Activated T-cell treated with anti-CD3 and anti-CD28 coated beads for 4 hours (primary cell): ENCODE measurements at places on chromosomes 2 and 18.

GRCh38 chr2:10923008-10923375, 11.3 kb downstream of the KCNF1 start:
- no peak for DNase-seq

- no peak for DNase-seq
Measured at GRCh38 chr18:61273533-61273932, 59.7 kb upstream of the CDH20 start.

GRCh38 chr2:28956415-28956826, 24.7 kb upstream of the TOGARAM2 start:
- DNase-seq: no peak

- DNase-seq: no peak
Measured at GRCh38 chr2:18505703-18506341, 54.6 kb downstream of the RDH14 start.

DNA sequence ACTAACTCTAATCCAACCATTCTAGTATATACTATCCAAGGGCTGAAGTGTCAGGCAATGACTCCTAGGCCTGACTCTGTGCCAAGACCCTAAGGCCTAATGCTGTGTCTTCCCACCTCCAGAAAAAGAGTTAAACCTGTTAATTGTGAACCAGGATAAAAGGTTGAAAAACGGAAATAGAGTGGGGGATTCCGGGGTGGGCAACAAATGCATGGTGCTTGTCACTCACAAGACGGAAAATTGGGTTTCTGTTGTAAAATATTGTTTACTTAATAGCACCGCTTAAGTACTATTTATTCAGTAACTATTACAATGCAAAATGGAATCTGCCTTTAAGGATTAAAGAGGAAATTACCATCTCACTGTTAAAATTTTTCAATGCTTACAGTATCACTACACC, 3.2 kb downstream of the STK17B start:
- DNase-seq: no peak

- DNase-seq: no peak
Measured at GRCh38 chr2:109468893-109469292, 144.9 kb downstream of the SEPTIN10 start.

- no peak for DNase-seq
Measured at GRCh38 chr2:195038153-195038552, 618.9 kb upstream of the SLC39A10 start.

DNA sequence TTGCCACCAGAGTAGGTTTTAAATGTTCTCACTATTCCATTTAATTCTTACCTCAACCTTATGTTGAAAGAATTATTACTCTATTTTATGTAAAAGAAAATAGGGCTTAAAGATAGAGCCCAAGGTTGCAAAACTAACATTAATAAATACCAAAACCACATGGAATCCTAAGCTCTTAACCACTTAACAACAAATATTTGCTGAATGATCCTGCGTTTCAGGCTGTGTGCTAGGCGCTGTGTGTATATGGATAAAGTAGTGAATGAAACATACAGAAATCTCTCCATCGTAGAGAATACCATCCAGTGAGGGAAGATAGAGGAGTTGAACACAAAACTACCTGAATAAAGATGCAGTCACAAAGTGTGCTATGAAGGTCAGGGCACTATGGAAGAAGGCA, 485.1 kb downstream of the THSD7B start:
- no peak for DNase-seq

DNA sequence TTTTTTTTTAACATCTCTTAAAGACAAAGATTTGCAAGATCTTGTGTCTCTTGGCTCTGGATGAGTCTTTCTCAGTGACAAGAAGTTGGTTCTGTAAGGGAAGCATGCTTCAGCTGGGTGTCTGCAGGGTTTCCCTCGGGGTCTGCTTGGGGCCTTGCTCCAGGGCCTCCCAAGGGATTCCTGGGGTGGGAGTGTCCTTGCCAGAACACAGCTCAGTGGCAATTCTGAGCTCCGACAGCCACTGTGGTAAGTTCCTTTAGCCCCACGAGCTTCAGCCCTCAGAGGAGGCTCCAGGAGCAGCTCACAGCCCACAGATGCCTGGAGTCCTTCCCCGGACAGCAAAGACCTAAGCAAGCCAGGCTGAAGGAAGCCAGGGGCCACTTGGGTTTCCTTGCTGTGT, 52.4 kb downstream of the EMX1 start:
- no peak for DNase-seq

GRCh38 chr2:238847841-238848690, at the start of gene TWIST2:
Gene TWIST2 (plus strand): TSS chr2:238848085. CDS start chr2:238848216, 131 bp downstream.
- no peak for DNase-seq

DNA sequence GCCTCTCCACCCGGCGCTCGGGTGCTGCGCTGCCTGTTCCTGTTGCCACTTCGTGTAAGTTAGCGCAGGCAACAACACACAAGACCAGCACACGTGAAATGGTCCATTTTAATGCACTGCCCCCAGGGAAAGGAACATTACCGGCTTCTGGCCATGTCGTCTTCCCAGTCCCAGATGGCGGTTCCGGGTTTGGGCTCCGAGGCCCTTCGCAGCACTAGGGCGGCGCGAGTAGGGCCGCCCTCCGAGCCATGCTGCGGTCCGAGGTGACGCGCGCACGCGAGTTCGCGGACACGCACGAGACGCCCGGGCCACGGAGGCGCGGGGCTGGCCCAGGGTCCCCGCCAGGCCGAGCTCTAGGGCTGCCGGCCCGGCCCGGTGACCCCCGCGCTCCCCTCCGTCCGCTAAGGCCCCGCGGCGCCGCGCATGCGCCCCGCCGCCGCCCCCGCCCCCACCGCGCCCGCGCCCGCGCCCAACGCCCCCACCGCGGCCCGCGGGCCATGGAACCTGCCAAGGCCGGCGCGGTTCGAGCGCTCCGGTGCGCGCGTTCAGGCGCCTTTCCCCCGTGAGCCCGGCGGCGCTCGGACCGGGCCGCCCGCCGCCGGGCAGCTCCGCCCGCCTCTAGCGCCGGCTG, 367 bp upstream of the ZNF236 start:
- peak; percentile 36 for DNase-seq

DNA sequence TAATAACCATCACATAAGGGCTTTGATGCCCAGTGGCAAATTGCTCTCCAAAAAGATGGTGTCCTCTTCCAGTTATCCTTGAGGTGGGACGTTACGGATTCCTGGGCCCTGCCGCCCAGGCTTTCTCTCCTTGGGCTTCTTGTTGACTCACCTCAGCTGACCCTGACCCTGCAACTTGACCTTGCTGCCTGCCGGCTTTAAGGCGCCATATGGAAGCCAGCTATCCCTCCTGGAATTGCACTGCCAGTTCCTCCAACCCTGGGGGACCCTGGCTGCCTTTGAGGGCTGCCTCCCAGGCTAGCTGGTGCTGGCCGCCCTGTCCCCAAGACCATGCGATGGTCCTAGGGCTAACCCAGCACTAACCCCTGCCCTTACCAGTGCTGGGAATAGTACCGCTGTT, 28.3 kb upstream of the B3GNT7 start:
- DNase-seq: no peak

- DNase-seq: no peak
Measured at GRCh38 chr2:20916604-20917286, 93.8 kb upstream of the LDAH start.

DNA sequence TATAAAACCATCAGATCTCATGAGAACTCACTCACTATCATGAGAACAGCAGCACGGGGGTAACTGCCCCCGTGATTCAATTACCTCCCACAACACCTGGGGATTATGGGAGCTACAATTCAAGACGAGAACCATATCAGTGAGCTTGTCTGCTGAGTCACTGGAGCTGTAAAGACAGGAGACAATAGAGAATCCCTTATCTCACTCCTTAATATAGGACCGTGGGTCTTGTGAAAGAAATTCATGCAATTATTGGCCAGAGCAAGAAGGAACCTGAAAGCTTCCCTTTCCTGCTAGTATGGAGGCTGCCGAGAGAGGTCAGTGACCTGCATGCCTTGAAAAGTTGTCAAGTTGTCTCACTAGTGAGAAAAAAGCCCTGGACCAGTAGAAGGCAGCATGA, 9.5 kb upstream of the TNFAIP6 start:
- no peak for DNase-seq

DNA sequence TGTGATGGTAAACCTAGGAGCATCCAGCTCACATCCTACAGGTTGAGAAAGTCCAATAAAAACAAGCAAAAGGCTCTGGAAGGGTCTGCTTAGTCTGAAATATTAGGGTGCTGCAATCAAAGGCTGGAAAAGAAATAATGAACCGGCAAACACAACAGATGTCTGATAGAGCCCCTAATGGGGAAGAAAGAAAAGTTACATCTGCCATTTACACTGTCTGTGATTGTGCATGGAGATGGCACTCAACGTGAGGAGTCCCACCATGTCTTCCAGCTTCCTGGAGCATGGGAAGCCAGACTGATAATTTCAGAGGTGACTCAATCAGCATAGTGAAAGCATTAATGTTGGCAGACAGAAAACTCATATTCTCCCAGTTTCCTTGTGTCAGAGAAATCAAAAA, 307.8 kb downstream of the EPHA4 start:
- DNase-seq: no peak

- no peak for DNase-seq
Measured at GRCh38 chr2:180924063-180924462, 56.3 kb upstream of the UBE2E3 start.

- DNase-seq: no peak
Measured at GRCh38 chr2:162926907-162927306, 88.3 kb upstream of the KCNH7 start.

DNA sequence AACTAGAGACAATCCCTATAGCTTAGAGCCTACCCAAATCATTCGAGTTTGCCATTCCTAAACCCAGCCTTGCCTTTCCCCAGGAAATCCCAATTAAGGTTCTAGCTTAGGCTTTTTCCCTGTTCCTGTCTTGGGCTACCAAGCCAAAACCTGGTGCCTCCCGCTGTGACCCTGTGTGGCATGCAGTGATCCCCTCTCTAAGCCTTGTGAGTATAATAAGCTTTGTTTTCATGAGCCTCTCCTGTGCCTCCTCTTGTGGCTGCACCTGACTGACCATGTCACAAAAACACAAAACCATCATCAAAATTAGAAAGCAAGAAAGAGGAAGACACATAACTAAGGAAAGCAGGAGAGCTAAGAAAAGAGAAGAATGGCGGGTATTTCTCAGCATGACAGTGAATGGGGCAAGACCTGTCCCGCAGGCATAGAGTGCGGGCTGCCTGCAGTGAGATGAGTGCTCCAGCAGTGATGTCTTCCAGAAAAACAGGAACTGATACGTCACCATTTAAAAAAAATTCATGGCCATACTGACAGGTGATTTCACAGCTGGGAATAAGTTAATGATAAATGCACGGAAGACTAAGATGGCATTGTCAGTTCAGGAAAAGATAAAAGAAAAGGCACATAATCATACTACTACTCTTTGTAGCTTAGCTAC, 9.2 kb upstream of the PAIP2B start:
- no peak for DNase-seq
